CD8-positive, alpha-beta memory T cell (primary cell): ENCODE measurements at places on chromosomes 5 and 9.

GRCh38 chr5:1850324-1851154 is 32.2 kb downstream of the IRX4 start:
- no peak overlapping the region for H3K4me3 ChIP-seq
- H3K4me1 ChIP-seq: no peaks in the 10 kb centered on the region
- no peak overlapping the region for H3K27ac ChIP-seq
- no peaks in the 10 kb centered on the region for H3K36me3 ChIP-seq
- DNase-seq: no peak
- H3K27me3 ChIP-seq: peaks cover 23% of the 10 kb centered on the region

GRCh38 chr9:124035001-124035650 is 23.6 kb downstream of the LHX2 start:
- no peak overlapping the region for H3K4me3 ChIP-seq
- H3K4me1 ChIP-seq: no peaks in the 10 kb centered on the region
- H3K36me3 ChIP-seq: no peaks in the 10 kb centered on the region
- no peak for DNase-seq

DNA sequence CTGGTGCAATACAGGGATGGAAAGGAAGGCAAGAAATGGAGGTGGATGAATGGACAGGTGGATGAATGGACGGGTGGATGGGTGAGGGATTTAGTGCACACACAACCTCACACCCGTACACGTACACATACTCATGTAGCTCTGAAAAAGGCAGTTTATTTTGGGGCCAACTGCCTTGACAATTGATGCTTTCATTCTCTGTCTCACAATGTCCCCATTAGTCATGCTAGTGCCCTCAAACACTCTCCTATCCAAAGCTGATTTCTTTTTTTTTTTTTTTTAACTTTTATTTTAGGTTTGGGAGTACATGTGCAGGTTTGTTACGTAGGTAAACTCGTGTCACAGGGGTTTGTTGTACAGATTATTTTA is 495.0 kb downstream of the DMAC1 start:
- H3K36me3 ChIP-seq: no peaks in the 10 kb centered on the region
- H3K27me3 ChIP-seq: no peaks in the 10 kb centered on the region
- H3K4me1 ChIP-seq: no peaks in the 10 kb centered on the region
- no peak overlapping the region for H3K4me3 ChIP-seq
- no peak overlapping the region for H3K27ac ChIP-seq

GRCh38 chr9:8168916-8169438 is 369.4 kb upstream of the DMAC1 start:
- H3K27ac ChIP-seq: no peak overlapping the region
- no peak for DNase-seq
- no peaks in the 10 kb centered on the region for H3K27me3 ChIP-seq
- no peaks in the 10 kb centered on the region for H3K4me1 ChIP-seq
- H3K4me3 ChIP-seq: no peak overlapping the region

- no peaks in the 10 kb centered on the region for H3K4me1 ChIP-seq
- H3K27me3 ChIP-seq: no peaks in the 10 kb centered on the region
- no peak overlapping the region for H3K4me3 ChIP-seq
- H3K27ac ChIP-seq: no peak overlapping the region
- no peak for DNase-seq
- no peaks in the 10 kb centered on the region for H3K36me3 ChIP-seq
Observed at GRCh38 chr5:5128766-5129165, 11.4 kb upstream of the ADAMTS16 start.

DNA sequence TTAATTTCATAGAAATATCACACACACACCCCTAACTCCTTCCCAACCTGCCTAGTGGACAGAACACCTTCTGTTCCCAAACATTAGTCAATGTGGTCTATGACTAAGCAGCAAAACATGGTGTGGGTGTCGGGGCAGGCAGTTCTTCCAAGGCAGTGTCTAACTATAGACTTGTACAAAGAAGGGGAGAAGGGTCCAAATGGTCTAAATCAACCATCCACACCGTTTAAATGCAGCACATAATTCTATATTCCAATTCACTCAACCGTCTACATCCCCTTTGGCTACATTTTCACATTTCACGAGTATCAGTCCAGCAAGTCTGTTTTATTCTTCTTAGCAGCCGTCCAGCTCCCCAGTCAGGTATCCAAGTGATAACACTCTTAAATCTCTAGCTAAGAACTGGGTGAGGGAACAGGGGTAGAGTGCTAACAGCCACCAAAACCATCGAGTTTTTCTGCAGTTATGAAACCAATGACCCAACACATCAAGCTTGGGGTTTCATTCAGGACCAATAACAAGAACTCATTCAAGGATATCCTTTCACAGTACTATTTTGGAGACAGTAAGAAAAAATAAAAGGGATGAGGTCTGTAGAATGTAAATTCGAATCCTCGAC is 3.3 kb downstream of the ZNF608 start:
- no peak overlapping the region for H3K27ac ChIP-seq
- H3K27me3 ChIP-seq: peaks cover 12% of the 10 kb centered on the region
- no peak overlapping the region for H3K4me3 ChIP-seq
- H3K36me3 ChIP-seq: no peaks in the 10 kb centered on the region

DNA sequence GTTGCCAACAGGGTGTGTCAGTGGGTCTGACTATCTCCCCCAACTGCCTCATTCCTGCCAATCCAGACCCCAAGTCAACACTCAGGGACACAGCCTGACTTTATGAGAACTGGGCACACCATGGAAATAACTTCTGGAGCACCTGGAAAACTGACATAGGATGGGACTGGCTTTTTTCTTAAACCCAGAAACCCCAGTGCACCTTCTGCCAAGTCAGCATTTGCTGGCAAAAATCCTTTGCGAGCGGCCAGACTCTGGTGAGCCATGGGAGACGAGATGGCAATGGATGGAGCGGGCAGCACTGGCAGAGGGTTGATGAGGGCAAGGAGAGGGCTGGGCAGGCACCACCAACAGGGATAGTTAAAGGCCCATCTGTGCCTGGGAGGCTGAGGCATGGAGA is 114.4 kb upstream of the OSMR start:
- no peaks in the 10 kb centered on the region for H3K4me1 ChIP-seq
- H3K27ac ChIP-seq: no peak overlapping the region
- H3K4me3 ChIP-seq: no peak overlapping the region

DNA sequence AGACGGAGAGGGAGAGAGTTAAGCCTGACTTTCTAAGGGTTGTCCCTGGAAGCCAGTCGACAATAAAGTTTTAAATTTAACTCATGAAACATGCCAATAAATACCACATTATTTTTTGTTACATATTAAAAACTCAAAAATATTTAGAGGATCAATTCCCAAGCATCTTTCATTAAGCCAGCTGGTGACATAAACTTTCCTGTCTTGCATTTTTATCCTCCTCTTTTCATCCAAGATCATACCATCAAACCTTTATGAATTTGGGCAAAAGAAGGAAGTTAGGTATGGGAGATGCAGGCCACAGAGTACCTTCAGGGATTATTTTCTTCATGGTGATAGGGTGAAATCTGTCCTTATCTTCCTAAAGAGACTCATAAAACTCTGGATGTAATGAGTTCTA is 178.3 kb upstream of the FBXL17 start:
- H3K36me3 ChIP-seq: no peaks in the 10 kb centered on the region
- H3K4me3 ChIP-seq: no peak overlapping the region
- DNase-seq: no peak
- no peak overlapping the region for H3K27ac ChIP-seq

GRCh38 chr9:84303061-84303460 is 37.5 kb downstream of the SLC28A3 start:
- no peaks in the 10 kb centered on the region for H3K4me1 ChIP-seq
- DNase-seq: no peak
- H3K27ac ChIP-seq: no peak overlapping the region
- H3K27me3 ChIP-seq: no peaks in the 10 kb centered on the region
- no peaks in the 10 kb centered on the region for H3K36me3 ChIP-seq

DNA sequence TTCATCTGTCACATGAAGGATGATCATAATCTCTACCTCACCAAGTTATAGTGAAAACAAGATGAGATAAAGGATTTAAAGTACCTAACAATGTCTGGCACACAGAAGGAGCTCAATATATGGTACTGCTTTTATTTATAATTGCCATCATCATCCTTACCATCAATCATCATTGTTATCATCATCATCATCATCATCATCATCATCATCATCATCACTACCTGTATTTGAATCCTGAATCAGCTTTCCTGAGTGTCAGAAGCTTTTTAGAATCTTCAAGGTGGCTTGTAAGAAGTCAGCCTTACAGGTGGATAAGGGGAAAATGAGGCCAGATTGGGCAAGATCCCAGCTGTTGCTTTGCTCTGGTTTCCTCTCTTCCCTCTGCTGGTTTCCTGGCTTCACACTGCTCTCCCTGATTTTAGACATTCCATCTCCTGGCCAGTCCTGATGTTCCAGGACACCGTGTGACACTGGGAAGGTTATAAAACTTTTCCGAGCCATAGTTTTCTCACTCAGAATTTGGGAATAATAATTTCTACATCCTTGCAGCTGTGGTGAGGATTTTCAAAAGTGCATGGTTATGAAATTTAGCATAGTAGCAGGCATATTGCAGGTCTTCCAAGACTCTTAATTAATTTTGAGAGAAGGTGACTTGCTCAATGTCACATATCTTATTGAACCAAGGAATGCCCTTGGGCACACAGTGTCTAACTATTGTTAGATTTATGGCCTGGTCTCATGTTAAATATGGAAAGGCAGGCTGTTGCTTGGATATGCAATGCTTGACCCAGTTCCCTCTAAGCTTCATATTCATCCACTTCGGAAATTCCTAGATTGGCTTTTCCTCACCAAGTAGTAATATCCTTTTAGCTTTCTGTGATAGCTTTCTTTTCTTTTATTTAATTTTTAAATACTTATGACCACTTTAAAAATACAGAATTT is 160.7 kb downstream of the TMEM38B start:
- DNase-seq: no peak
- H3K4me3 ChIP-seq: no peak overlapping the region
- peaks cover 20% of the 10 kb centered on the region for H3K4me1 ChIP-seq
- no peaks in the 10 kb centered on the region for H3K36me3 ChIP-seq

- no peak overlapping the region for H3K27ac ChIP-seq
- no peaks in the 10 kb centered on the region for H3K27me3 ChIP-seq
- H3K36me3 ChIP-seq: no peaks in the 10 kb centered on the region
Observed at GRCh38 chr5:168360521-168361285, 69.3 kb downstream of the WWC1 start.

DNA sequence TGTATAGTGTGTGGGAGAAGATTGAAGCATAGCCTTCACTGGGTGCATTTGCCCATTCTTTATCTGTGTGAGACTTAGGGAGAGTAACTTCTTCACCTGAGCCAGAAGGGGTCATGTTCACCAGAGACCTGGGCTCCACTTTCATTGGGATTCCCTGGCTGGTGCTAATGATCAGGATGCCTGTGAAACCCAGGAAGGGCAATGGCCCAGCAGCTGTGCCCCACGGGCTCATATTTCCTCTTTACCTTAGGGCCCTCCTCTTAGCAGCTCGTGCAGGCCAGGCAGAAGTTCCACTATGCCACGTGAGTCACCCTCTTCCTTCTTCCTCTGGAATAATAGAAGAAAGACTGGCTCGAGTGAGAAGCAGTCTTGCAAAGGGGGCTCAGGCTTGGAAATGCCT is 5.0 kb downstream of the PPARGC1B start:
- H3K36me3 ChIP-seq: no peaks in the 10 kb centered on the region
- no peak overlapping the region for H3K4me3 ChIP-seq
- no peak for DNase-seq
- no peaks in the 10 kb centered on the region for H3K27me3 ChIP-seq

DNA sequence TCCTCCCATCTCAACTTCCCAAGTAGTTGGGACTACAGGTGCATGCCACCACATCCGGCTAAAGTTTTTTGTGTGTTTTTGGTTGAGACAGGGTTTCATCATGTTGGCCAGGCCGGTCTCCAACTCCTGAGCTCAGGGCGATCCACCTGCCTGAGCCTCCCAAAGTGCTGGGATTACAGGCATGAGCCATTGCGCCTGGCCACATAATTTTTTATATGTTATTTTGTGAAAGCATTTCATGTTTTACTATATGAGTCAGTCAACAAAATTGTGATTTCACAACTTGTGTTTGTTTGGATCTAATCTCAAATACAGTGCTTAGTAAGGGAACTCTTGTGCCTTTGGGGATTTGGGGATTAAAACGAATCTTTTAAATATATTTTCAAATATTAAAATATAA is 20.0 kb upstream of the FAM120AOS start:
- no peaks in the 10 kb centered on the region for H3K27me3 ChIP-seq
- peaks cover 20% of the 10 kb centered on the region for H3K4me1 ChIP-seq
- peaks cover 5% of the 10 kb centered on the region for H3K36me3 ChIP-seq

DNA sequence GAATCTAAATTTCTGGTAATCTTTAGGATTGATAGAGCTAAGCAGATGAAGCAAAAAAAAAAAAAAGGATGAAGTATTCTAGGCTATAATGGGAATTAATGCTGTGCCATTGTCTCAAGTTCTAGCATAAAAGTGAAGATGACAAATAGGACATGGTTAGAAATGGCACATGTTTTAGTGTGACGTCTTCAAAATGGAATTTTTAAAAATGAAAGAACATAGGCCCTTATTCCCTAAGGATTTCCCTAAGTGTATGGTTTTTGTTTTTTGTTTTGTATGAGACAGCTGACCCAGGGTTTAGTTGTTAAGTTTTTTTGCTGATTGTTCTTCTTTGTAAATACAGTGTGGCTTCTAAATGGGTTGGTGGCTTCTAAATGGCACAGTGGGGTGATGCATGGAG is 7.1 kb downstream of the TLE4 start:
- H3K27me3 ChIP-seq: no peaks in the 10 kb centered on the region
- no peak overlapping the region for H3K27ac ChIP-seq
- no peak overlapping the region for H3K4me3 ChIP-seq
- no peak for DNase-seq

GRCh38 chr9:109251080-109251775 is 69.6 kb downstream of the EPB41L4B start:
- no peak for DNase-seq
- no peaks in the 10 kb centered on the region for H3K4me1 ChIP-seq
- no peak overlapping the region for H3K4me3 ChIP-seq
- H3K27ac ChIP-seq: no peak overlapping the region

DNA sequence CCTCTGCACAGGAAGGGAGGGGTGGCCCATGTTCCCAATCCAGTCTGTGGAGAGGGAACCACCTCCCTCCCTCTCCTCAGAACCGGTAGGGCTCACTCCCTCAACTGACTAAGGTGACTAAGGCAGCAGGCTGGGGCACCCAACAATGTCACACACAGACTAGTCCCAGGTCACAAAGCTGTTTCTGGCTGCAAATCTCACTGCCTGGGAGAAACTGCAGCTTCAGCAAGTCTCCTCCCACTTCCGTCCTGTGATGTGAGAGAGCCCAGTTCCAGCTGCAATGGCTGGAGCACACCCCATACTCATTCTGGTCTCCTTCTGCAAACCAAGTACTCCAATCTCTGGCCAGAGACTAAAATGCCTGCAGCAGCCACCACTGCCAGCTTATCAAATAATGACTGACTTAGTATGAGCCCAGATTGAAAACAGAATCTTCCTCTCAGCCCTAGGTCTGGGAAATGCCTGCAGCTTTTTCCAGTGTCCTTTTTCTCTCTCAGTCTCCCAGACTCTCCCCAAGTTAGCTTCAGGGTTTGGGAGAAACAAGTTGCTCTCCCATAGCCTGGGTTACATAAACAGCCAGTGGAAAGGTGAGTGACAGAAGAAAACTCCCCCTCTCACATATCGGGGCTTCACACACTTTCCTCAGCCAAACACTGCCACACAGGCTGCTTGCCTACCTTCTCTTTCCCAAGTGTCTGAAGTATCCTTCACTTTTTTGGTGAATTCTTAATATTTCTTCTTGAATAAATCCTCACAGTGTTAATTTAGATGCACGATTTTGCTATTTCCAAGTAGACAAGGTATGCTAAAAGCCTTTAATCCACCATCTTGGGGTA is 247.4 kb upstream of the RASA1 start:
- peaks cover 15% of the 10 kb centered on the region for H3K4me1 ChIP-seq
- H3K36me3 ChIP-seq: no peaks in the 10 kb centered on the region
- H3K4me3 ChIP-seq: no peak overlapping the region
- no peaks in the 10 kb centered on the region for H3K27me3 ChIP-seq
